ENCODE measurements at places on chromosomes 12 and 14.

DNA sequence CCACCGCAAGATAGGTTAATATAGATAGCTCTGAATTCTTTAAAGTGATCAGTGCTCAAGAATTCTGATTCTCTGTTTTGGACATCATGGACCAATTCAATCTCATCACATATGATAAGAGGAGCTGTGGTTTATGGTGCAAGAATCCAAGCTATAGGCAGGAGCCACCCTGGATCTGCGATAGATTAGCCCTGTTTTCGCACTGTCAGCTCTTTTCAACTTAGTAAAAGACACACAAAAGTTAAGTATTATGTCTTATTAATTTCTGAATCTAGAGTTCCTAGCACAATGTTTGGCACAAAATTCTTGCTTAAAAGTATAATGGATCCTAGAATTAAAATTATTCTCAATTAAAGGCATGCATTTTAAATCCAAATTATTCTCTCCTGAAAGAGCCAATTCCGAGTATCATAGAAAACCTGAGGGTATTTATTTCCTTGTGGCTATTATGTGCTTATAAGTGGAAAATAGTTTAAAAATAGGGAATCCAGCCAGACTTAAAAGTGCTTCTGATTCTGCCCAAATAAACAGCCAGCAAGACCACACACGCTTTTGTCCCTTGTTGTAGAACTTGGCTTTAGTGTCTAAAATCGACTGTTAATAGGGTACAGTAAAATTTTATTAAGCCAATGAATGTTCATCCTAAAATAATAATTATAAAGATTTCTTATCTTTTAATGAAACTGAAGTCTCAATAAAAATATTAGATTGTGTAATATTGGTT lies 184.9 kb upstream of the FLRT2 start:
- DNase-seq, result no peak

GRCh38 chr12:77256956-77257355 lies 191.6 kb upstream of the E2F7 start:
- no peak for DNase-seq

GRCh38 chr12:65832217-65832616 lies 7.9 kb downstream of the HMGA2 start:
- no peak for DNase-seq

GRCh38 chr14:79369359-79370332 lies 841.7 kb downstream of the DIO2 start:
- no peak for DNase-seq

DNA sequence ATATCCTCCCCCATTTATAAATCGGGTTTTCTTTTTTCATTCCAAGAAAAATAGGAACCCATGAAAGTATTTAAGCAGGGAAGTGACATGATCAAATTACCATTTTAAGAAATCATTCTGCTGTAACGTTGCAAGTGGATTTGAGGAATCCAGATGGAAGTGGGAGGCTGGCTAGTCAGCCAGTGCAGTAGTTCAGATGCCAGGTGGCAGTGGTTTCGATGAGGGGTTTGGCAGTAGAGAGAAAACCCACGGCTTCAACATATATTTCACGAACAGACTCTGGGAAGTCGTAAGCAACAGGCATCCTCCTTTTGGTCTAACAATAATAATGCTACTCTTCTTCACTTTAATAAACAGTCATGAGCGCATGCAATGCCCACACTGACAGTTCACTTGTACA lies 25.0 kb downstream of the PDZRN4 start:
- DNase-seq, result no peak

DNA sequence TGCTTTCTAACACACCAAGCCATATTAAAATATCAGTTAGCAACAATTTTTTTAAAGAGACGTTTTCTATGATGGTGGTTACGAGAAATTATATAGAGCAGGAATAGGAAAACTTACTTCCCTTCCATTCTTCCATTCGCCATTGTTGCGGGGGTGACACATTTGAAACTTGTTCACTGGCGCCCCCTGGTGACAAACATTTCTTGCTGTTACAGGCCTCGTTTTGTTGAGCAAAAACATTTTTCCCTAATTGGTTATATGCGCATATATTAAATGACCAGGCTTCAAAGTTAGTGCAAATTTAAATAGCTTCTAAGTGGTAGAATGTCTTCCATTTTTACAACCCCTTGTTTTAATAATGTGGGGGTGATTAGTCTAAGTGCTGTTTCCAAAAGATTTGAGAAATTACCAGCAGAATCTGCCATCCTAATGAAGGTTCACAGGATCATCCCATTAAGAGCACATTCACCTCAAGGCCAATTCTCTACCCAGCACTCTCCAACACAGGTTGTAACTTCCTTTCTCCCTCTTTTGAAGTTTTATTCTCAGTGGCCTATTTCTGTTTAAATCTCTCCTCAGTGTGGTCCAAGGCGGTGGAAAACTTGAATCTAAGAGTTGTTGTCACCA lies 1124.7 kb downstream of the FLRT2 start:
- no peak for DNase-seq

DNA sequence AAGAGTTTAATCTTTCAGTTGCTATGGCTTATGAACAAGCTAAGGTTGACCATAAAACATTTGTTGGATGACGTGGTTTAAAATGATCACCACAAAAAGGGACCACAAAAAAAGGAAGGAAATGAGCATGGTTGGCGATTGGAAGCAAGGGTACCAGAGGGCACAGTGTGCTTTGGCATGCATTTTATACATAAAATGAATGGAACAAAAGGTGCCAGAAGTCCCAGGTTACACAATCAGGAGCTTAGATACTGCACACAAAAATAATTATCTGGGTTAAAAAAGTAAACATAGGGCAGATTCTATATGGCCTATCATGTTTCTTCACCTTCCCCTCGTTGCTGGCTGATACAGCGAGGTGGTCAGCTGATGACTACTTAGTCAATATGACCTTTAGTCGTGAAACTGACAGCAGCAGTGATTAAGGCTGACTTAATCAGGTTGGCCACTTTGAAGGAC lies 50.7 kb downstream of the ZC3H14 start:
- no peak for DNase-seq

DNA sequence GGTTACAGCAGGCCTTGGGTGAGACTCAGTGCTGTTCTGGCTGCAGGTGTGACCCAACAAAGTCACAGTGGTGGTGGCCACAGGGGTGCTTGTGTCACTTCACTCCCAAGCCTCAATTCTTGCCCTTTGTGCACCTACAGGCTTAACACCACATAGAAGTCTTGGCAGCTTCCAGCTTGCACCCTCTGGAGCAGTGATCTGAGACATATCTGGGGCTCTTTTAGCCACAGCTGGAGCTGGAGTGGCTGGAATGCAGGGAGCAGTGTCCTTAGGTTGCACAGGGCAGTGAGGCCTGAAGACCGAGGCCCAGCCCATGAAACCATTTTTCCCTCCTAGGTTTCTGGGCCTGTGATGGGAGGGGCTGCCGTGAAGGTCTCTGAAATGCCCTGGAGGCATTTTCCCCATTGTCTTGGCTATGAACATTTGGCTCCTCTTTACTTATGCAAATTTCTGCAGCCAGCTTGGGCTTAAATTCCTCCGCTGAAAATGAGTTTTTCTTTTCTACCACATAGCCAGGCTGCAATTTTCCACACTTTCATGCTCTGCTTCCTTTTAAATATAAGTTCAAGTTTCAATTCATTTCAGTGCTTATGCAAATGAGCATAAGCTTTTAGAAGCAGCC lies 37.7 kb downstream of the ADAM21 start:
- DNase-seq, result no peak

GRCh38 chr14:28436821-28437220 lies 329.8 kb upstream of the FOXG1 start:
- no peak for DNase-seq

DNA sequence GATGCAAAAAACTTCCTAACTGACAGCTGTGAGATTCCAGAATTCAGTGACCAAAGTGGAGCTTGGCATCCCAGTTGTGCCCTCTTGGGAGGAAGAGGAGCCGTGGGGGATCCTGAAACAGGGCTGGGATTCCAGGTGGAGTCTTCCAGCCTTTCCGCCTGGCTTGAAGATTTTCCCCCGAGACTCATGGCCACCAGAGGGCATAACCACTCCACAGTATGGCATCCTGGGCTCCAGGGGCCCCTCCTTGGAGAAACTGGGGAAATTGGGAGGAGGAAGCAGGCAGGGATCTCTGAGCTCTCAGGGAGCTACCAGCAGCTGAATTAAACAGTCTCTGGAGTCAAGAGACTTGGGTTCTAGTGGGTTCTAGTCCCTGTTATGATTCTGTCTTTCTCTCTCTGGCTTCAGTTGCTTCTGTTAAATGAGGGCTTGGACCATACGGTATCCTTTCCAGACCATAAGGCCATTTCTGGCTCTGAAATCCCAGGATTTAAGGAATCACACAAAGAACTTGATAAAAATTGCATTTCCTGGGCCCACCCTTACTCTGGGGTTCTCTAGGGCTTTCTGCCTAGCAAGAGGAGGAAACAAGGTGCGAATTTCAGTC lies 2.6 kb upstream of the TAMALIN start:
- no peak for DNase-seq

GRCh38 chr12:47017041-47017713 lies 62.2 kb upstream of the PCED1B start:
- DNase-seq, result no peak

GRCh38 chr14:68719634-68720384 lies 73.1 kb downstream of the ZFP36L1 start:
- DNase-seq, result no peak

DNA sequence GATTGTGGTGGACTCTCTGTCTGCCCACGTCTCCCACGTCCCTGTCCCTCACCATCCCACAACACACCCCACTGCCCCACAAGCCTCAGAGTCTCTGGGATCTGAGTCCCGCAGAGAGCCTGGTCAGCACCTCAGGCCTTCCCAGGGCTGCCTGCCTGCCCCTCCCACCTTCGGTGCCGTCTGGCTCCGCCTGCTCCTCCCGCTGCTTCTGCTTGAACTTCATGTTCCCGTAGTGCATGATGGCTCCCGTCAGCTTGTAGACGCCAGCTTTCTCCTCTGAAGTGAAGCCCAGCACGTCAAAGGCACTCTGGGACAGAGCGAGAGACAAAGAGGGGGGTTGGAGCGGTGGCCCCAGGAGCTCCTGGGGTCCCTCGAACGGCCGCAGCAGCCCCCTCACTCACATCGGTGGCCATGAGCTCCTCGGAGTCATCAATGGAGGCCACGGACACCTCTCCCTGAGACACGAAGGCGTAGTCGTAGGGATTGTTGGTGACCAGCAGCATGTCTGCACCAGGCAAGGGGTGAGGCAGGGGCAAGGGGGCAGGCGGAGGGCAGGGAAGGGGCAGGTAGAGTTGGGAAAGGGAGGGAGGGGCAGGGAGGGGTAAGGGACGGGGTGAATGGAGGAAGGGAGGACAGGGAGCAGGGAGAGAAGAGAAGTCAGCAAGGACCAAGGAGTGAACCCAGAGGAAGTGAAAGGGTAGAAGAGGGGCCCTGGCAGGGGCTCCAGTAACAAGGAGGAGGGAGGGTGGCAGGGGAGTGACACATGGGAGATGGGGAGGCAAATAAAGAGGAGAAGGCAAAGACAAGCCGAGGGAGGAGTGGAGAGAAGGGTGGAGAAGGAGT lies 5.6 kb downstream of the MYH6 start:
- DNase-seq, result no peak

DNA sequence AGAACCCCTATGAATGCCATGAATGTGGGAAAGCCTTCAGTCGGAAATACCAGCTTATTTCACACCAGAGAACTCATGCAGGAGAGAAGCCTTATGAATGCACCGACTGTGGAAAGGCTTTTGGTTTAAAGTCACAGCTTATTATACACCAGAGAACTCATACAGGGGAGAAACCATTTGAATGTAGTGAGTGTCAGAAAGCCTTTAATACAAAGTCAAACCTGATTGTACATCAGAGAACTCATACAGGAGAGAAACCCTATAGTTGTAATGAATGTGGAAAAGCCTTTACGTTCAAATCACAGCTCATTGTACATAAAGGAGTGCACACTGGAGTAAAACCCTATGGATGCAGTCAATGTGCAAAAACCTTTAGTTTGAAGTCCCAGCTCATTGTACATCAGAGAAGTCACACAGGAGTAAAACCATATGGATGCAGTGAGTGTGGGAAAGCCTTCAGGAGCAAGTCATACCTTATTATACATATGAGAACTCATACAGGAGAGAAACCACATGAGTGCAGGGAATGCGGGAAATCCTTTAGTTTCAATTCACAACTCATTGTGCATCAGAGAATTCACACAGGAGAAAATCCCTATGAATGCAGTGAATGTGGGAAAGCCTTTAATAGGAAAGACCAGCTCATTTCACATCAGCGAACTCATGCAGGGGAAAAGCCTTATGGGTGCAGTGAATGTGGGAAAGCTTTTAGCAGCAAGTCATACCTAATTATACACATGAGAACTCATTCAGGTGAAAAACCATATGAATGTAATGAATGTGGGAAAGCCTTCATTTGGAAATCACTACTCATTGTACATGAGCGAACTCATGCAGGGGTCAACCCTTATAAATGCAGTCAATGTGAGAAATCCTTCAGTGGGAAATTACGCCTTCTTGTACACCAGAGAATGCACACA lies 22.3 kb downstream of the ZNF268 start:
- DNase-seq, result no peak

GRCh38 chr14:65852689-65853088 lies 440.2 kb downstream of the FUT8 start:
- DNase-seq, result no peak

GRCh38 chr12:44544018-44544417 lies 332.1 kb downstream of the NELL2 start:
- DNase-seq, result no peak

DNA sequence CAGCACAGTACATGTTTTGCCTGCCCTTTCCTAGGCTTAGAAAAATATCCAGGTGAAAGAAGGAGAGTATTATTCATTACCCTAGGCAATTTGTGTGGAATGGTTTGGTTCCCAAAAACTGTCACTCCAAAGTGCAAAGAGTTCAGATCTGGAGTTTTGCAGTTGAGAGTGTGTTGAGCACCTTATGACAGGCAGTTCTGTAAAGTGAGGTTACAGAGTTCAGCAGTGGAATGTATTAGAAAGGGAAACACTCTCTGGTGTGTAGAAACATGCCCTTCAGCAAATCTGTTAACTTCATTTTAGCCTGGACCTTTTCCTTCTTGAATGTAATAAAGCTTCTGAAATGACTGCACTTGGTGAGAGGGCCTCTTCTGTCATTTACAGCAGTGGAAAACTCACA lies 154.0 kb upstream of the SSTR1 start:
- no peak for DNase-seq

- DNase-seq, result no peak
These were observed 76.2 kb upstream of the FRMD6 start for GRCh38 chr14:51575349-51576116.

GRCh38 chr14:85102591-85102990 lies 427.4 kb upstream of the FLRT2 start:
- DNase-seq, result no peak

GRCh38 chr12:55446326-55446725 lies 2.5 kb downstream of the OR6C2 start:
- DNase-seq, result no peak

- no peak for DNase-seq
These were observed 269.4 kb upstream of the NOVA1 start for GRCh38 chr14:26867171-26867757.

GRCh38 chr14:91464615-91465205 lies 45.4 kb downstream of the PPP4R3A start:
- no peak for DNase-seq

All from T-helper 17 cell (primary cell).